GM23248 (cell line): ENCODE measurements at places on chromosomes 5 and 9. TPM values are rescaled to one million over a fixed set of nuclear protein-coding genes. Genes with fewer than 3 reads are reported as not detected.

GRCh38 chr5:107135391-107135790, 535.3 kb downstream of the EFNA5 start:
- peak; percentile 20 for DNase-seq

- peak; percentile 85 for DNase-seq
Observed at GRCh38 chr9:110255463-110256379, 586 bp downstream of the TXN start.

ANXA1 gene
- 986 and 1,002 TPM in 2 replicates for total RNA-seq

DNA sequence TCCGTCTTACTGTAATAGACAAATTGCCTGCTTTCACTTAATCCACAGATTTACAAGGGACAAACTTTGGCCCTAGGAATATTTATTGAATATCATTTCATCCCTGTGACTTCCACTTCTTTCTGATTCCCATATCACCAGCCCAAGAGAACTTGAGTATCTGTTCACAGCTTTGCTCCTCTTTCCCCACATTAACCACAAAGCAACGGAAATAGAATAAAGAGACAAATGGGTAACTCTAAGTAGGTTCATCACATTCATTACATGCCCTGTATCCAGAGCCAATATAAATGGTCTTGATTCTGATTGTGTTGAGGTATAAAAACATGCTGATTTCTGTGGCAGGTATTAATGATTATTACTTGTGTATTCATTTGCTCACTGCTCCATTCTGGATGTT, 41.9 kb downstream of the TMEM252 start:
- no peak for DNase-seq

GRCh38 chr5:171707442-171707792, 78.2 kb upstream of the SMIM23 start:
- no peak for DNase-seq
